ENCODE measurements at places on chromosomes 6 and 20.

- no peak for DNase-seq
Observed at GRCh38 chr6:137900815-137901214, 33.8 kb downstream of the TNFAIP3 start.

DNA sequence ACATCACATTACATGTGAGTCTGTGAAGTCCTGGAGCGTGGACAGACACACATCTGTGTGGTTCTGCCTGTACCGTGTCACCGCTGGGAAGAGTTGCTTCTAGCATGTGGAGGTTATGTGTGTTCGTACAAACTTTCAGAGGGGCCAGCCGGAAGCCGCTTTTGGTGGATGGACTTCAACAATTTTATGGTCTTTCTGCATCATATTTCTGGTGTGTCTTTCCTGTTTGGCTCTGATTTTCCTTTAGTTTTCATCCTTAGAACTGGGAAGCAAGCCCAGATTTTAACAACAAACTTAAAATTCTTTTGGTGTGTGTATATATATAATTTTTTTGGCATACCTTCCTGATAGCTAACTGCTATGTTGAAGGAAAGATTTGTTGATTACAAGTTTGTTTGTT, 71.2 kb downstream of the TIAM2 start:
- no peak for DNase-seq

GRCh38 chr6:114638341-114638740, 295.5 kb upstream of the HS3ST5 start:
- no peak for DNase-seq

GRCh38 chr20:48776306-48776705, 51.5 kb downstream of the PREX1 start:
- no peak for DNase-seq

DNA sequence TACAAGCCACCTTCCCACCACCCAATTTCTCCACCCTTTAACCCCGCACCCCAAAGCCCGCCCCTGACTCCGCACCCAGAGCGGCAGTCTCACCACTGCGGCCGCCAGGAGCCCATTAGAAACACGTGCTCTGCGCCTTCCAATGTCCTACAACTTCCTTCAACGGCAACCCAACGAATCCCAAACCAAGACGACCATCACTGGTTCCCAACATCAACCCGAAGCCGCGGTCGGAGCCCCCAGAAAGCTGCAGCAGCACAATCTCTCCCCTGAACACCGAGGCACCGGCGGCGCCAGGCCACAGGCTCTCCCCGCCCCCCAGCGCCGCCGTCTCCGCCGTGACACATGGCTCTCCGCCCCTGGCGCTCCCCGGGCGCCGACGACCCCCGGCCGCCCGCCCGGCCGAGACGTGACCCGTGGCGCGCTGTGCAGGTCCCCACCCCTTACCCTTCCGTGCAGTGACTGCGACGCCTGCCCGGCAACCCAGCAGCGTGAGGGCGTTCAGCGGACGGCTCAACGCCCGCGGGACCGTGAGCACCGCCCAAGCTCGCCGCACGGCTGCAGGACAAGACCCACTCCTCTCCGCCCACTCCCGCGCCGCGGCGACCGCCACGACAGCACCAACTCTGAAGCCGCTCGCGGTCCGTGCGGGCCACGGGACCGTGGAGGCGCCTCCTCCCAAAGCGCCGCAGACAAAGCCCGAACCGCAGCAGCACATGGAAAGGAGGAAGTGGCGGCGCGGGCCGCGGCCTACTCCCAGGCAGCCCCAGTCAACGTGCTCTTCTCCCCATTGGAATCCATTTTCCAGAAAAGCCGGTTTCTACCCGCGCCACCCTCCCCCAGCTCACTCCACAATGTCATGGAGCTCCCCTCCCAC, 551 bp downstream of the SYNCRIP start:
- peak; percentile 23 for DNase-seq

- DNase-seq = no peak
Observed at GRCh38 chr6:3418496-3419060, 38.3 kb downstream of the SLC22A23 start.

DNA sequence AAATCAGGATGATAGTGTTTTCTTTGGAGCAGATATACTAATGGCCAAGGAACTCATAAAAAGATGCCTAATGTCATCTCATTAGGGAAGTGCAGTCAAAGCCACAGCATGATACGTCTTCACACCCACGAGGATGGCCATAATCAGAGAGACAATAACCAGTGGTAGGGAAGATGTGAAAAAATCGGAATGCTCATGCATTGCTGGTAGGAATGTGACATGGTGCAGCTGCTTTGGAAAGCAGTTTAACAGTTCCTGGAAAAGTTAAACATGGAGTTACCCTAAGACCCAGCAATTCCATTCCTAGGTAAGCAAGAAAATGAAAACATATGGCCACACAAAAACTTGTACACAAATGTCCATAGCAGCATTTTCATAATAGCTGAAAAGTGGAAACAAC, 29.9 kb downstream of the BCAS1 start:
- DNase-seq = no peak

DNA sequence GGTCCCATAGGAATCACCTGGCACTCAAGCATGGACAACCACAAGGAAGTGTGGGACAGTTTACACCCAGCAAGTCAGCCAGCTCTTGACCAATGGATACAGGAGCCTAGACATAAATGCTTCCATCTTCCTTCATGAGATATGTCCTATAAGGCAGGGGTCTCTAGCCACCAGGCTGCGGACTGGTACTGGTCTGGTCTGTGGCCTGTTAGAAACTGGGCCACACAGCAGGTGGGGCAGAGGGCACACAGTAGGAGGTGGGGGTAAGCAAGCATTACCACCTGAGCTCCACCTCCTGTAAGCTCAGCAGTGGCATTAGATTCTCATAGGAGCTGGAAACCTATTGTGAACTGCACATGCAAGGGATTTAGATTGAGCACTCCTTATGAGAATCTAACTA, 437.1 kb downstream of the CD109 start:
- no peak for DNase-seq

- DNase-seq = no peak
Observed at GRCh38 chr6:151242420-151242861, 2.7 kb downstream of the AKAP12 start.

DNA sequence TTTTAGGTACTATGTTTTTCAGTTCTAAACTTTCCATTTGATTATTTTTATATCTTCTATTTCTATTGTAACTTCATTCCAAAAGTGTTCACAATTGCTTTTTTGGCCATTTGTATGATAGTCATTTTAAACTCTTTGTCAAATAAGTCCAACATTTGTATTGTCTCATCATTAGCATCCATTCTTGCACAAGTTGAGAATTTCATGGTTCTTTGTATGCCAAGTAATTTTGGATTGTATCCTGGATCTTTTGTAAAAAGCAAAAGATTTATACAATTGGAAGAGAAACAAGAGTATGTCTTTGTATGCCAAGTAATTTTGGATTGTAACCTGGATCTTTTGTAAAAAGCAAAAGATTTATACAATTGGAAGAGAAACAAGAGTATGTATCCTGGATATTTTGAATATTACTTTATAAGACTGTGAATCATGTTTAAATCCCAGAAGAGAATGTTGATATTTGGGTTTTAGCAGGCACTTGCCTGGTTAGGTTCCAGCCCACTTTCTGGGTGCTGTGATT, 36.9 kb upstream of the NT5E start:
- DNase-seq = no peak

GRCh38 chr6:119440953-119441352, 91.4 kb upstream of the MAN1A1 start:
- no peak for DNase-seq

GRCh38 chr20:52433326-52434040, 241.9 kb upstream of the ZFP64 start:
- DNase-seq = no peak

GRCh38 chr6:49913636-49914375, 47.5 kb upstream of the CRISP1 start:
- DNase-seq = no peak

DNA sequence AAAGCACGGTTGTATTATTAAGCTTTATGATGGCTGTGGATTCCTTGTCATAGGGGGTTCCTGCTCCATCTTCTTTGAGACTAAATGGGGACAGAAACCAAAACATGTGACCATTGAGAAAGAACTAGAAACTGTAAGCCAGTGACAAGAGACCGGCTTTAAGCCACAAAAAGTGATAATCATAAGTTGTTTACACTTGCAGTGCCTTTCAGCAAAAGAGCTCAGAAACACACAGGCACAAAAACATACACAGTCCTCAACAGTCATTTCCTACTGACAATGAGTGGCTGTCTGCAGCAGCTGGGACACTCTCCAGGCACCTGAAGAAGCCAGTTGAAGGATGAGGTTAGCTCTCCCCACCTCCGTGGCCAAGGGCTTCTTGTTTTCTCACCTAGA, 20.0 kb upstream of the UBE2J1 start:
- no peak for DNase-seq

All from stimulated activated CD8-positive, alpha-beta memory T cell treated with anti-CD3 and anti-CD28 coated beads, Interleukin-15, amount 100 ng/mL, for 4 hours (primary cell).